ENCODE measurements at places on chromosomes 16 and 17.

DNA sequence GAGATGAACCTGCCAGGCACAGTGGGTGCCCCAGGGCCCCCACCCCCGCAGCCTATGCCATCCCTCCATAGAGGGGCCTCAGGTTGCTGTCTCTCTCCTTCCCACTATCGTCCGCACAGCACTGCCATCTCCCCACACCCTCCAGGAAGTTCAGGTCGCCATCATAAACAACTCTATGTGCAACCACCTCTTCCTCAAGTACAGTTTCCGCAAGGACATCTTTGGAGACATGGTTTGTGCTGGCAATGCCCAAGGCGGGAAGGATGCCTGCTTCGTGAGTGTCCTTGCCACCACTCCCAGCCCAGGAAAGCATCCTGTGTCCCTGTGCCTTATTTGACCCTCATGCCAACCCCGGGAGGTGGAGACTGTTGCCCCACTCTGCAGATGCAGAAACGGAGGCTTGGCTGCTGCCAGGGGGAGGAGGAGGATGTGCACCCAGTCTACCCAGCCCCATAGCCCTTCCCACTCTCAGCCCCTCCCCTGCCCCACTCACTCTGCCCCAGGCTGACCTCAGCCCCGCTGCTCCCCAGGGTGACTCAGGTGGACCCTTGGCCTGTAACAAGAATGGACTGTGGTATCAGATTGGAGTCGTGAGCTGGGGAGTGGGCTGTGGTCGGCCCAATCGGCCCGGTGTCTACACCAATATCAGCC is 3.9 kb downstream of the PRSS21 start:
- DNase-seq: peak; percentile 4

GRCh38 chr17:78588258-78589030 is 11.2 kb upstream of the DNAH17 start:
- no peak for DNase-seq

GRCh38 chr16:84827897-84828296 is 8.1 kb downstream of the CRISPLD2 start:
- DNase-seq: no peak

GRCh38 chr17:7041607-7042500 is 2.0 kb downstream of the SLC16A11 start:
- DNase-seq: no peak

GRCh38 chr17:312476-313148 is 40.0 kb downstream of the RPH3AL start:
- no peak for DNase-seq

- DNase-seq: no peak
Observed at GRCh38 chr17:8029121-8029520, 9.7 kb upstream of the ALOX15B start.

GRCh38 chr17:42246515-42246914 is 29.7 kb downstream of the STAT5B start:
- no peak for DNase-seq

- DNase-seq: peak; percentile 39
Observed at GRCh38 chr17:81097943-81098308, 63.0 kb downstream of the BAIAP2 start.

DNA sequence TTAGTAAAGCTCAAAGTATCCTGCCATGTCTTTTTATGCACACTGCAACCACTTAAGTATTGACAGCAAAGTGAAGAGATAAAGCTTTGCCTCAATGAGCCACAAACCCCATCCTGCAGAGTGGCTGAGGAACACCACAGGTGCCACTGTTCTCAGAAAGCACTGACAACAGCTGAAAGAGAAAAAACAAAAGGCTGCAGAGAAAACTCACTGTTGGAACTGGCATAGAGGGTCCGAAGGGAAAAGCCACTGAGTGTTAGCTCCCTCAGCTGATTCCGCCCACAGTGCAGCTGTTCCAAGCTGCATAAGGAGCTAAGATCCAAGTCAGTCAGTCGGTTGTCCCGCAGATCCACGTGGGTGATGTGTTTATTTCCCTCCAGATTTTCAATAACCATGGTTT is 48.3 kb downstream of the PHLPP2 start:
- DNase-seq: no peak

DNA sequence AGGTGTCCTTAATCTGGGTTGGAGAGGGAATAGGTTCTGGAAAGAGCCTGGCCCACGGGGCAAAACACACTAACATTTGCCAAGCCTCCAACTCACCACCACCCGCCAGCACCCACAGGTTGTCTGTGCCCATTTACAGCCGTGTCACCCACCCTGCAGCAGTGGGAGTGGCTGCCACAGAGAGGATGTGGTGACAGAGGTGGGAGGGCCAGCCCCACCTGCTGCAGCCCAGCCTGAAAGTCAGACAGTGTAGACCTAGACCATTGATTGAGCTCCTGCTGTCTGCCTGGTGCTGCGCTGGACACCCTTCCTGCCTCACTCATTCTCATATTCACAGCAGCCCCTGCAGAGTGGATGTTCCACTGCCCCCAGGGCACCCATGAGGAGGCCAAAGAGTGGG is 44.7 kb downstream of the IL21R start:
- peak; percentile 47 for DNase-seq

- no peak for DNase-seq
Observed at GRCh38 chr17:76219670-76220383, 20.5 kb downstream of the RNF157 start.

- DNase-seq: no peak
Observed at GRCh38 chr17:38970804-38971203, 3.6 kb upstream of the FBXO47 start.

DNA sequence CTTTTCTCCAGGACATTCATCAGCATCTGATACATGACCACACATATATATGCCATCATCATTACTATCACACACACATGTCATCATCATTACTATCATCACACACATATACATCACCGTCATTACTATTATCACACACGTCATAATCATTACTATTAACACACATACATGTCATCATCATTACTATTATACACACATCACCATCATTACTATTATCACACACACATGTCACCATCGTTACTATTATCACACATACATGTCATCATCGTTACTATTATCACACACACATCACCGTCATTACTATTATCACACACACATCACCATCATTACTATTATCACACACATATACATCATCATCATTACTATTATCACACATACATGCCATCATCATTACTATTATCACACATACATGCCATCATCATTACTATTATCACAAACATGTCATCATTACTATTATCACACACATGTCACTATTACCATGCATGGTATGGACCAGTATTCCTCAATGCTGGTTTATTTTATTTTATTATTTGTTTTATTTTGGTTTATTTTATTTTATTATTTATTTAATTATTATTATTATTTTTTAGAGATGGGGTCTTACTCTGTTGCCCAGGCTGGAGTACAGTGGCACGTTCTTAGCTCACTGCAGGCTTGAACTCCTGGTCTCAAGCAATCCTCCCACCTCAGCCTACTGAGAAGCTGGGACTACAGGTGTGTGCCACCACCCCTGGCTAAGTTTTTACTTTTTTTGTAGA is 46.3 kb upstream of the CNEP1R1 start:
- no peak for DNase-seq

GRCh38 chr17:30291543-30292285 is at the start of gene BLMH:
Gene BLMH (minus strand): TSS chr17:30291944. CDS start chr17:30291819, 125 bp downstream.
- DNase-seq: peak; percentile 84

DNA sequence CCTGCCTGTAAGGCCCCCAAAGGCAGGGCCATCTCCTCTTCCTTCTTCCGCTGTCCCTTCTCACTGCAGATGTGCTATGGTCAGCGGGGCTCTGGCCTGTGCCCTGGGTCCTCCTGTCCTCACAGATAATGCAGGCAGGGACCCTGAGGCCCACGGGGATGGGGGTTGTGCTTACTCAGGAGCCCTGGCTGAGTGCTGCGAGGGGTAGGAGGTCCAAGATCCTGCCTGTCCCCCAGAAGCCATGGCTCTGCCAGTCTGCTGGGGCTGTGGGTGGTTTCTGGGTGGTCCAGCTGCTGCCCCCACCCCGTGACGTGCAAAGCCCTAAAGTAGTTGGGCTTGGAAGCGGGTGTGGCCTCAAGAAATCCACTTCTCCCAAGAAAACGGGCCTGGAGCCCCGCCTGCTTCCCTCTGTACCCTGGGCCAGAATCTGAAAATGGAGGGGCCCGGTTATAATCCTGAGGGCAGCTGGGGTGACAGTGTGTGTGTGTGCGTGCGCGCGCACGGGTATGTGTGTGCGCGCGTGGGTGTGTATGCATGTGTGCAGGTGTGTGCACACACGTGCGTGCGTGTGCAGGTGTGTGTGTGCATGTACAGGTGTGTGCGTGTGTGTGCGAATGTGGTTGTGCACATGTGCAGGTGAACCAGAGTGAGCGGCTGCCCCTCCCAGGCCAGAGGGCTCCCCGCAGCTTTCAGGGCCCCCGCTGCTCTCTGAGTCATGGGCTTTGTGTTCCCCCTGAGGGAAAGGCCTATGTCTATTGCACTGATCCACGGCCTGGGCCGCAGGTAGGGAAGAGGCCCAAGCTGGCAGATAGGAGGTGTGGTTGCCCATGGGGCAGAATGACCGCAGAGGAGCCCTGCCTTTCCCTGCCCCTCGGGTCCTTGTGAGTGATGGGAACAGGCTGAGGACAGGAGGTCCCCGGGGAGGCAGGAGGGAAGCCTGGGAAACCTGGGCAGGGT is 13.8 kb downstream of the SPNS2 start:
- no peak for DNase-seq

GRCh38 chr16:61862221-61863155 is 173.8 kb downstream of the CDH8 start:
- DNase-seq: no peak

DNA sequence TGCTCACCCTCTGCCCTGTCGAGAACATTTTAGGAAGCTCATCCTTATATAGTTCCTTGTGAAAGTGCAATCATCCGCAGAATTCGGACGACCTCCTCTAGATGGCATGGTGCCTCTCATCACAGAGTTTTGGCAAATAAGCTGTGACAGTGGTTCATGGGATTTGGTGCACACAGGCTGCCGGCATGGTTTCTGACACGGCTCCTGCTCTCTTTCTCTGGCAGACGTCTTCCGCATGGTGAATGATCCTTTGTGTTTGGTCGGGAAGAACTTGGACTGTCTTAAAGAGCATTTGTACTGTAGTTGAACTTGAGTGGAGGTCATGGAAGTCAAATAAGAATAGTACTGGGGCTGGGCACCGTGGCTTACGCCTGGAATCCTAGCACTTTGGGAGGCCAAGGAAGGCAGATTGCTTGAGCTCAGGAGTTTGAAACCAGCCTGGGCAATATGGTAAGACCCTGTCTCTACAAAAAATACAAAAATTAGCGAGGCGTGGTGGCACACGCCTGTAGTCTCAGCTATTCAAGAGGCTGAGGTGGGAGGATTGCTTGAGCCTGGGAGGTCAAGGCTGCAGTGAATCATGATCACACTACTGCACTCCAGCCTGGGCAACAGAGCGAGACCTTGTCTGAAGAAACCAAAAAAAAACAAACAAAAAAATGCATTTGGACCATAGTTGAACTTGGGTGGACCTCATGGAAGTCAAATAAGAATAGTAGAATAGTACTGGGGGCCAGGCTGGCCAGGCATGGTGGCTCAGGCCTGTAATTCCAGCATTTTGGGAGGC is 34.7 kb upstream of the NAT9 start:
- DNase-seq: no peak

GRCh38 chr16:55737318-55737717 is 81.5 kb downstream of the SLC6A2 start:
- no peak for DNase-seq

DNA sequence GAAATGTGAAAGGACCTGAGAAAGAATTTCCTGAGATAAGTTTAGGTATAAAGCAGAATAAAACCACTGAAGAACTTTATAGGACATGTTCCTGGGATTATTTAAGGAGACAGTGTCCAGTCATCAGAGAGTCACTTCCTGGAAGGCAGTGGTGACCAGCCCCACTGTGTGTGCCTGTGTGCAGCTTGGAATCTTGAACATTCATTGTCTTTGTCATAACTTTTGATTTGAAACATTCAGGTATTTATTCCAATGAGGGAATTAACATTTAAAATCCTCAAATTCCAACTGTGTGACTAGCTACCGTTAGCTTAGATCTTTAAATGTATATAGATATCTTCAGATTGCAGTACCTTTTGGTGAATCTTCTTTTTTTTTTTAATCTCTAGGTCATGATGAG is 61.7 kb upstream of the MRC2 start:
- DNase-seq: no peak

GRCh38 chr16:85527042-85527766 is 85.9 kb upstream of the GSE1 start:
- no peak for DNase-seq

DNA sequence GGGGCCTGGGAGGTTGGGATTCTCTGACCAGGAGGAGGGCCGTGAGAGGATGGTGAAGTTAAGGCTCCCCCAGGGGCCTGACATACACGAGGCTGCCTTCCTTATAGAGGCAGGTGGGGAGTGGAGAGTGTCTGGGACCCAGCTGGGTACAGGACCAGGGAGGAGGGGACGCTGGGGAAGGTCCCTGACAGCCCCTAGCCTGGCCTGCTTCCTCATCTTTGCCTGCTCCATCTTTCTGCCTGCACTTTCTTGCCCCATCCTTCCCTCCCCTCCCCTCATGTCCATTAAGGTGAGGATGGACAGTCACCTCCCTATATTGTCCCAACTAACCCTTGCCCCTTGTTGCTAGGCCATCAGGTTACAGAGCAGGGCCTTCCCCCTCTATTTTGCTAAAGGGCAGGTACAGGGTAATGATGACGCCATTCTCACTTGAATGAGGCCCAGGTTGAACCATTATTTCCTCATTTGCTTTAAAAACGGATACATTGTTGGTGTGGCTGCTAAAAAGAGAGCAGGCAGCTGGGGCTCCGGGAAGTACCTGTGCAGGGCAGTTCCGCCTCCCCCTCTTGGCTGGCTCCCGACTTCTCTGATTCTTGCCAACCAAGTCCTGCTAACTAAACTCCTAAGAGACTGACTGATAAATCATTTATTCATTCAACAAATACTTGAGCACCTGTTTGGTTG is 1.3 kb downstream of the C17orf99 start:
- peak; percentile 65 for DNase-seq

DNA sequence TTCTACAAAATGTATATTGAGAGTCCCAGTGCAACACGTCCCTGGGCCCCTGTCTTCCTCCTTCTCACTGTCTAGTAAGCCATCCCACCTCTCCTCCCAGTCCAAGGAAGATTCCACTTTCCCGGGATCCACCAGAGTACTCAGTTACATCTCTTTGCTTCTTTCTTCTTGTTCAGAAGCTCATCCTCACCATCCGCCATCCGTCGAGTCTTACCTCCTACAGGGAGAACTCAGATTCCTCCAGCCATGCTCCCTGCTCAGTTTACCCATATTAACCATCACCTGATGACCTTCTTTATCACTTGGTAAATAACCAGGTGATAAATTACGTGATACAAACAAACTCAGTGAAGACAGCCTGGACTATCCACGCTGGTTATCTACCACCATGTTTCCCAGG is 57.1 kb downstream of the CYTH1 start:
- DNase-seq: no peak

Measured in transverse colon (tissue), 4 donors.